NCI-H524 treated with DMSO at 0.1 percent for 48 hours (cell line): ENCODE measurements at places on chromosomes 1 and 21.

- no peak for DNase-seq
Observed at GRCh38 chr1:26378879-26379251, 6.3 kb upstream of the ZNF683 start.

- DNase-seq: no peak
Observed at GRCh38 chr1:67816506-67816905, 16.8 kb downstream of the GNG12 start.

DNA sequence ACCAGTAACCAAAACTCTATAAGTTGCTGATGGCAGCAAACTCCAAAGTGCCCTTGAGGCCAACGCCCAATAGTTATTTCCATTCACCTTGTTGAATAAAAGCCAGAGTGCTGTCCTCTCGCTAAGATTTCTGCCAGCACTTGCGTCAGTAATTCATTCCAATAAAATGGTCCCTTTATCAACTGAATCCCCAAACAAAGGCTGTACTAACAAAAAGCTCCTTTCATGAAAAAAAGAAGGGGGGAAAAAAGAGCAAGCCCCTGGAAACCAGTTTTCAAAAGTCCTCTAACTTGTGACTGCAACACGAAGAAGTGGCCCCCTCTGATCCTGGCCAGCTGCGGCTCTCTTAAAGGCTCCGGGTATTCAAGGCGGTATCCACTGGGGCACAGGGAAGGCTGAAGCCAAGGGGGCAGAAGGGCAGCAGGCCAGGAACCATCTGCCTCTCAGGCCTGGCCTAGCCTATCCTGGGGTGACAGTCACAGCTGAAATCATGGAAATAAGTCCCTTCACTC, 55.8 kb upstream of the ZNF326 start:
- no peak for DNase-seq

DNA sequence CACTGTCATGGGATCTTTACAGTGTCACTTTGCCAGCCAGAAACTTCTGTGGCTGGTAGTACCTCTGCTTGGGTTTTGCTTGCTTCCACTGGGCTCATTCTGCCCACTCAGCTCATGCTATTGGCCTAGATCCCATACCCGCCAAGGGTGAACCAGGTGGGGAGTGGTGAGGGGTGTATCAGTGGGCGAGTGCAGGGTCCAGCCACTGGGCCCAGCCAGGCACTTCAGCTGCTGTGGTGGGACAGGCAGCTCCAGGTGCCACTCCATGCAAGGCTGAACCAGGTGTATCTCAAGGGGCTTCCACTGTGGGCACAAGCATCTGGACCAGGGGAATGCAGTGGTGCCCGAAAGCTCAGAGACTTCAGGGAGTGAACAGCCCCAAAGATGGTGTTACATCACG, 398.2 kb downstream of the NCAM2 start:
- DNase-seq: no peak
